ENCODE measurements at places on chromosomes 12 and 14.

GRCh38 chr12:27261866-27262265 lies 17.8 kb downstream of the STK38L start:
- DNase-seq: no peak

- no peak for DNase-seq
Measured at GRCh38 chr14:89428173-89428523, 11.1 kb upstream of the FOXN3 start.

DNA sequence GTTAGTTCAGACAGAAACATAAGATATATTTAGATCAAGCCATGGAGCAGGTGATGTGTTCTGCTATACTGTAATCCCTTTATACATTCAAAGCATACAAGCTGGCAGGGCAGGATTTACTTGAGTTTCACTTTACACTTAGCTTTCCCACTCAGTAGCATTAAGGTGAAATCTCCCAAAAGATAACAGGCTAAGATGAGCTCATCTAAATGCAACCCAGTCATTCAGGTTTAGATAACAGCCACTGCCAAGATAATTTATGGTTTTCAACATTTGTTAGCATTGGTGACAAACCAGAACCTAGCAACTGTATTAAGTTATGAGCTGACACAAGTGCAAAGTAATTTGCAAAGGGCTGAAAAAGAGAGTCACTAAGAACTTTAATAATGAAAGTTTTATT lies 925.1 kb upstream of the ATXN7L3B start:
- DNase-seq: no peak

GRCh38 chr12:57939291-57939690 lies 2.1 kb upstream of the ATP23 start:
- no peak for DNase-seq

DNA sequence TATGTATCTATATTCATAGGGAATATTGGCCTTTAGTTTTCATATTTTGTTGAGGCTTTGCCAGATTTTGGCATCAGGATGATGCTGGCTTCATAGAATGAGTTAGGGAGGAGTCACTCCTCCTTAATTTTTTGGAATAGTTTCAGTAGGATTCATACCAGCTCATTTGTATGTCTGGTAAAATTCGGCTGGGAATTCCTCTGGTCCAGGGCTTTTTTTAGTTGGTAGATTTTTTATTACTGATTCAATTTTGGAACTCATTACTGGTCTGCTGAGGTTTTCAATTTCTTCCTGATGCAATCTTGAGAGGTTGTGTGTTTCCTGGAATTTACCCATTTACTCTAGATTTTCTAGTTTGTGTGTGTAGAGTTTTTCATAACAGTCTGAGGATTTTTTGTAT lies 175.2 kb downstream of the EPS8 start:
- DNase-seq: no peak

GRCh38 chr12:115140981-115141655 lies 457.1 kb upstream of the TBX3 start:
- no peak for DNase-seq

DNA sequence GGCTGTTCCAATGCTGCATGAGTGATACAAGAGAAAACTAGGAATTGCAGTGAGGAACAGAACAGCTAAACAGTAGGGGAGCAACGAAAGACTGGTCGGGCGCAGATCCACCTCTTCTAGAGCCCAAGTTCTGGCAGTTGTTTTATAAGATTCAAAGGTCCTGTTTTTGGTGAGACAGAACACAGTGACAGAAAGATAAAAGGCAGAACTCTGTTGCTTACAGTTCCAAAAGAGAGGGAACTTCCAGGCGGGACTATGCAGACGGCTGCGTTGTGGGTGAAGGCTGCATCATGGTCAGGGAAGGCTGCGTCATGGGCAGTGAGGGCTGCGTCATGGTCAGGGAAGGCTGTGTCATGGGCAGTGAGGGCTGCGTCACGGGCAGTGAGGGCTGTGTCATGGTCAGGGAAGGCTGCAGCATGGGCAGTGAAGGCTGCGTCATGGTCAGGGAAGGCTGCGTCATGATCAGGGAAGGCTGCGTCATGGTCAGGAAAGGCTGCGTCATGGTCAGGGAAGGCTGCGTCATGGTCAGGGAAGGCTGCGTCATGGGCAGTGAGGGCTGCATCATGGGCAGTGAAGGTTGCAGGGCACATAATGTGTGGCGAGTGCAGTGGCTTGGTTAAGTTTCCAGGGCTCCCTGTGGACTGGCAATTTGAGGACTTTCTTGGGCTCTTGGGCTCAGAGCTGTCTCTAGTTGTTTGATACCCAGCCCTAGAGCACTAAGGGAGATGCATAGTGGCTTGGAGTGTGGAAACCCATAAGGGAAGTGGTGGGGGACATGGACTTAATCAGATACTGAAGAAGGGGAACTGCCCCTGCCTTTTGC lies 619.9 kb downstream of the AACS start:
- DNase-seq: no peak

- no peak for DNase-seq
Measured at GRCh38 chr12:12476857-12477531, 85.7 kb downstream of the DUSP16 start.

DNA sequence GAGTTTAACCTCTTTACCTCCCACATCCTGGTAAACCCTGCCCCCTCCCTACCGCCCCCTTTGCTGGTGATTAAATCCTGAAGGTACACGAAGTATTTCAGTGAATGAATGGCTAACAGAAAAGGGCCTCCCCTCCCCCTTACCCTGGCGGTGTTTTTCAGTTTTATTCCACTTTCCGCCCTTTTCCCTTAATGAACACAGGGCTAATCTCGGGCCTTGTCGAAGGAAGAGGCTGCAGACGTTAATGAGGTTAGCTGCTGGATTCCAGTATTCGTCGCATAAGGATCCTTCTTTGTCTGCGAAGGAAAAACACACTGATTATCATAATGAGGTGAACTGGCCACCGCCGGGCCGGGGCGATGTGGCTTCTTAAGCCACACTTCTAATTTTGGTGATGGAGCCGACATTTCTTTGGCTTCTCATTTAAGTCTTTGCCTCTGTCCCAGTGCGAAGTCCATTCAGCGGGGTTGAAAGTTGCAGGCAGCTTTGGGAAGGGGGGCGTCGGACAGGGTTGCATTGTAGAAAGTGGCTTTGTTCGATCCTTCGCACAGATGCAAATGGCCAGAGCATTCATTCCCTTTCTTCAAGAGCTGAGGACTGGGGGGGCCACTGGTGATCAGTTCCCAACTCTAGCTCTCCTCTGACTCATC lies 6.5 kb downstream of the MEG3 start:
- no peak for DNase-seq

DNA sequence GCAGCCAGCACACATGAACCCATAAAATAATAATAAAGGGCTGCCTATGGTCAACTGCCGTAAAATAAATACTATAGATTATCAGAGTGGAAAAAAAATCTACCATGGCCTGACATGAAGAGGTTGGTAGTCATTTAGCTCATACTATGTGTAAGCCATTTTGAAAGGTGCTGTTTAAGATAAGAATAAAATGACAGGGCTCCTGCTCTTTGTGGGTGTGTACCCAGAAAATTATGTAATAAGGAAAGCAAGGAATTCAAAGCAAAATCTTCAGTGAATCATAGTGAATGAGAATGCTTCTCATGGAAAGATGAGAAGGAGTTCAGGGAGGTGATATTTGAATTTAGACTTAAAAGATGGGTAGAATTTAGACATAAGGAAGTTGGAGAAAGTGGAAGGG lies 42.9 kb upstream of the PPM1H start:
- no peak for DNase-seq

- DNase-seq: no peak
Measured at GRCh38 chr12:89334548-89335169, 17.6 kb downstream of the DUSP6 start.

DNA sequence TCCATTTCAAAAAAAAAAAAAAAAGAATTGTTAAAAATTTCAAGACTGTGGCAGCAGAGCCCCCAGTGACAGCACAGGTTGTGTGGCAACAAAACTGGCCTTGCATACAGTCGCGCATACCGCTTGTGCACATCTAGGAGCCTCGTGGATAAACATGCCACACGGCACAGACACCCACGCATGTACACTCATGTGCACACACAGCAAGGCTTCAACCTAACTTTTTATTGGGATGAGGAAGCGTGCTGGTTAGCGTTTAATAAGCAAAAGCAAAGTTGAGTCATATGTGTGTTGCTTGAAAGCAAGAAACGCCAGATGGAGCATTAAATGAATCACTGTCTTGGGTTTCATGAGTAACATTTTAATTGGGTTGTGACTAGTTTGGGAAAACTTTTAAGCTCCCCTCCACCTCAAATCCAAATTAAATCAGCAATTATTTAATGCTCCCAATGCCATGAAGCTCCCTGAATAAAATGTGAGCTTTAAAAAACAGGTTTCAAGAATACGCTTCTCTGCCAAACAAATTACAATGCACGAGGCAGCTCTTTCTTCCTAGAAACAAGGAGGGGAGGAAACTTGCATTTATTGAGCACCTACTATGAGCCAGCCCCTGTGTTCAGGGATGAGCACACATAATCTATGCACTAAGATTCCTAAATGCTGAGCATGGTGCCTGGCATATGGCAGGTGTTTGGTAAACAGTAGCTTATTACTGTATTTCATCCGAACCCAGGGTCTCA lies 35.7 kb upstream of the EML1 start:
- no peak for DNase-seq

GRCh38 chr12:59890896-59891579 lies 295.2 kb downstream of the SLC16A7 start:
- DNase-seq: no peak

- no peak for DNase-seq
Measured at GRCh38 chr12:119603767-119604166, 10.2 kb downstream of the TMEM233 start.

DNA sequence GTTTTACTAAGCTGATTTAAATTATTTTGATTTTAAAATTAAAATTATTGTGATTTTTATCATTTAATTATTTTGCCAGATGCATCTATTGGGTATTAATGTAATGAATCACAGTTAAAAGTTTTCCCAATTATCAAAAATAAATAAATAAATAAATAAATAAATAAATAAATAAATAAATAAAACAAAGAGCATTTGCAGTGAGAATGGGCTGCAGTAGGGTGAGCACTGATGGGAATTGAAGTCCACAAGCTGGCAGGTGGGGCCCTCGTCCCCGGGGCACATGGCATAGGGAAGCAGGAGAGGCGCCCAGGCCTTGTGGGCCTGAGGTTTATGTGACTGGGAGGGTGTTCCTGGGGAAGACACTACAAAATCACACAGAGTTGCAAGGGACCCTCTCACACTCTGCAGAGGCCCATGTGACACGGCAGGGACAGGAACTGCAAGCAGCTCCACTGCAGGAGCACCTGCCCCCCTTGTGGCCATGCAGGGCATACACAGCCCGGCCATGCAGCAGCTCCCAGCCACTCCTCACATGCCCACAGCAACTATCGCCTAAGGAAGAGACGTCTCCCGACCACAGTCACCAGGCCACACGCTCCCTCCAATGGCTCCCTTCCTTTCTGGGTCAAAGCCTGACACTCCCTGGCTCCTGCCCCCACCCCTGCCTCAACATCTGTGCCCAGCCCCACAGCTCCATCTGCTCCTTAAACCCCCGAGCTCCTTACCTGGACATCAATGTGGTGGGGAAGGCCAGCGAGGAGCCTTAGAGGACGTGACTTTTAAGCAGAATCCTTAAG lies 256.3 kb upstream of the SFSWAP start:
- no peak for DNase-seq

DNA sequence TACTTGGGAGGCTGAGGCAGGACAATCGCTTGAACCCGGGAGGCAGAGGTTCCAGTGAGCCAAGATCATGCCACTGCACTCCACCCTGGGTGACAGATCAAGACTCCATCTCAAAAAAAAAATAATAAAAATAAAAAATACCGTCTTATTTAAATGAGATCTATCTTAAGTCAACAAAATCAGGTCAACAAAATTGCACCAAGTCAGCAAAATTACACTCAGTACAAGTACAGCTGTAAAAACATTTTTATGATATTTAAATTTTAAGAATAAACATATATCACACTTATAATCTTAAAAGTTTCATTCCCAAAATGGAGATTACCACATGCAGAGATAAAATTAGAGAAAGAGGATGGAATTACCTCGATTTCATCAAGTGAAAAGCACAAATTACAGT lies 33.2 kb downstream of the HECTD1 start:
- DNase-seq: no peak

GRCh38 chr12:24739106-24739779 lies 209.7 kb downstream of the BCAT1 start:
- no peak for DNase-seq

- peak; percentile 34 for DNase-seq
Measured at GRCh38 chr12:54383041-54383609, 1.4 kb downstream of the ZNF385A start.

DNA sequence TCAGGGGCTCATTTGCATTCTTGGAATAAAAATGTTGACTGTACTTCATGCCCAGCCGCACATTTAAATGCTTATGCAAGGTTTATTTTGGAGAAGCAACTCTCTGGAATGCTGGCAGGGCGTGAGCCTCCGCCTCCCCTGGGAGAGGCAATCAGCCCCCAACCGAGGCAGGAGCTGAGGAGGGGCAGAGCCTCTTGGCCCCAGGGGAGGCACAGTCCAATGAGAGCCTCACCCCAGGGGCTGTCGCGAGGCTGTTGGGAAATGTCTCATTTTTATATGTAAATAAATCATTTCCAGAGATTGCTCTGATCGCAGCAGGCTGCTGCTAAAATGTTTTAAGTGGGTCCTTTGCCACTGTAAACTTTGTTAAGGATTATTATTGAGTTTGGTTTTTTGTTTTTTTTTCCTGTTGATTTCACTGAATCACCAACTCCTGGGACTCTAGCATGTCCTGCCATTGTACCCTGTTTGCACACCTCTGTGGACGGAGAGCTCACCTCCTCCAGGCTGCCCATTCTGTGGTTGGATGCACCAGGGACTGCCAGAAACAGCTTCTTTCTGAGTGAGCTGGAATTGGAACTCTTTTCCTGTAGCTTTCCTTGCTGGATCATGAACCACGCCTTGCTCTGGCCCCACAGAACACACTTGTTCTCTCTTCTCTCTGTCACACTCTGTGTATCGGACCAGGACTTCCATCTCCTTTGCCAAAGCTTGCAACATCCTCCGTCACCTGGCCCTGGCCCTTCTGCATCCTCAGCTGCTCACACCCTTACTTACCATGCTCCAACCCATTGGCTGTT lies 46.9 kb upstream of the FAM181A start:
- no peak for DNase-seq

DNA sequence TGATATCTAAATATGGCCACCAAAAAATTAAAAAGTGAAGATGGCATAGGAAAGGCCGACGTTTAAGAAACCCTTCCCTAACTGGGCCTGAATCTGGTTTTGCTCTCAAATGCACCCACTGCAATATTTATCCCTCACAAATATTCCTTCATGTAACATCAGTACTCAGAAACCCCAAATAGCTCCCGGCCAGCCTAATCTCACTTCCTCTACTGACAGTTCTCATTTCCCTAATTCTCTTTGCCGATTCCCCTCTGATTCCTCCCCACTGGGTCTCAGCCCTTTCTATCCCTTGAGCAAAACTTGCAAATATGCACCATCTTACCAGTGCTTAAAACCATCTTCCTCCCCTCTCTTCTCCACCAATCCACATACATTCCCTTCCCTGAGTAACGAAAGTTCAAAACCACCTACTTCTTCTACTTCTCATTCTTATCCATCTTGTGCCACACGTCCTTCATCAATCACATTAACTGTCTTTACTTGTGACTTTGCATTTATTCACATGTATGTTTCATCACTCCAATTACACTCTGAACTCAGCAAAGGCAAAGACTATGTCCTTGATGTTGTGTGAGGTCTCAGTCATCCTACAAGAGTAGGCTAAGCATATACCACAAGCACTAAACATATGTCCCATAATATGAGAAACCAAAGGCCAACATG lies 23.1 kb downstream of the KCNK10 start:
- peak; percentile 1 for DNase-seq

- DNase-seq: no peak
Measured at GRCh38 chr14:90288651-90289355, 32.5 kb downstream of the PSMC1 start.

- no peak for DNase-seq
Measured at GRCh38 chr12:107349008-107349747, 255.8 kb upstream of the CRY1 start.

- DNase-seq: peak; percentile 6
Measured at GRCh38 chr14:22824711-22825359, 4.9 kb upstream of the MRPL52 start.
